Stimulated activated CD4-positive, alpha-beta T cell treated with anti-CD3 and anti-CD28 coated beads, Interleukin-15, amount 100 ng/mL, for 1 hour (primary cell): ENCODE measurements at places on chromosomes 3 and 15.
A peak's percentile ranks its signal among the peaks of the same experiment; 100 is the strongest.

DNA sequence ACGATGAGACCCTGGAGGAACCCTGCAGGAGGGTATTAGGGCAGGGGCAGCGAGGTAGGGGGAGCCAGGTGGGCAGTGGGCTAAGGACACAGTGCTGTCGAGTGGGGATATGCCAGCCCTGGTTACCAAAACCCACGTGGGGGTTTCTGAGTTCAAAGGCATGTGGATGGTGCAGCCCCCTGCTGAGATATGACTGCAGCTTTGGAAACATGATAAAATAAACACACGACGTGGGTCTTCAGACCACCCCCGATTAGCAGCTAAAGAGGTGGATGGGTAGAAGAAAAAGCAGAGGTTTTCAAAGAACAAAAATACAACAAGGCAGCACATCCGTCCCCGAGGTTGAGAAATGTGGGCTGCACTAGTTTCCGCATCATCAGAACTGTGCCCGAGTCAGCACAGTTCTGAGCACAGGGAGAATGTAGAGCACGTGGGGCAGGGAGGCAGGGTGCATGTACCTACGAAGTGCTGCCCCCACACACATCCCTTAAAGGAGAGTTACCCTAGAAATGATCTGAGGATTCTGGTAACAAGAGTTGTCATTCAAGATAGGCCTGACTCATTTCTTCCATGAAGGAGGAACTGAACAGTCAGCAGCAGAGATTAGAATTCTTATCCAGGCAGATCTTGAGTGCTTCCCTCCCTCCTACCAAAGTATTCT lies 121.3 kb downstream of the RPLP1 start:
- DNase-seq: no peak

DNA sequence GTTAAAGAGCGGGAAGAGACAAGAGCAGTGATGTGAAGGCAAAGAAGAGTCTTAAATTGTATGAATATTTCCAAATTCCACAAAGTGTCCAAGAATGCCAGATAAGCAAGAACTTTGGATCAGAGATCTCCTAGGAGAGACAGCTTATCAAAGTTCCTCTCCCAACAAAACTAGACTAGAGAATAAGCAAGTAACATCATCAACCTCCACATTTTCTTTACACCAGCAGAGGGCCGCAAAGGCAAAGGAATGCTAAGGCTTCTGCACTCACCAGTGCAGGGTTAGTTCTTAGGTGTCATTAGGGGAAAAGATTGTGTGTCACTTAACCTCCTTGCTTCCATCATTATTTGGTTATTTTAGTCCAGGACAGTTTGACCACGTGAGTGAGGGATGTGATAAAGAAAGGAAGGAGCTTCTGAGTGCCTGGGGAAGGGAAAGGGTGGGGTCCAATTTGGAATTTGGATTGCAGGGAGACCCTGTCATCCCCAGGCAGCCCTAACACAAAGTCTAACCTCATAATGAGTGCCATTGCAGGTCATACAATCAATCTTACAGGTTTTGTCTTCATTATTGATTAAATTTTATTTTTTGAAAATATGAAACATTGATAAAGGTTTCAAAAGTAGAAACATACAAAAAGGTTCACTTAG lies 7.5 kb upstream of the CMTM6 start:
- peak; percentile 22 for DNase-seq

GRCh38 chr3:169871129-169871886 lies 1.6 kb upstream of the LRRC31 start:
- DNase-seq: no peak

DNA sequence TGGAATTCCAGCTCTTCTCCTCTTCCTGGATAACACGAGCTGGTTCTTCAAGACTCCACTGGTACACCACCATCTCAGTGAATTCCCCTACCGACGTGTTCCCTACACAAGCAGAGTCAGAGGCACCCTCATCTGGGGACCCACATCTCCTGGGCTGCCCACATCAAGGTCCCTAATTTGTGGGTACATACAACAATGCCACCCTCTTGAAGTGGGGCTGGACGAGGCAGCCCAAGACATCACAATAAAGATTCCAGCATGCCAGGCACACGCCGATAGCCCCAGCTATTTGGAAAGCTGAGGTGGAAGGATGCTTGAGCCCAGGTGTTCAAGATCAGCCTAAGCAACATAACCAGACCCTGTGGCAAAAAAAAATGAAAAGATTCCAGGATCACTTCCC lies 221.2 kb upstream of the LINGO1 start:
- DNase-seq: no peak

GRCh38 chr15:90873998-90874605 lies 5.7 kb downstream of the FURIN start:
- no peak for DNase-seq

DNA sequence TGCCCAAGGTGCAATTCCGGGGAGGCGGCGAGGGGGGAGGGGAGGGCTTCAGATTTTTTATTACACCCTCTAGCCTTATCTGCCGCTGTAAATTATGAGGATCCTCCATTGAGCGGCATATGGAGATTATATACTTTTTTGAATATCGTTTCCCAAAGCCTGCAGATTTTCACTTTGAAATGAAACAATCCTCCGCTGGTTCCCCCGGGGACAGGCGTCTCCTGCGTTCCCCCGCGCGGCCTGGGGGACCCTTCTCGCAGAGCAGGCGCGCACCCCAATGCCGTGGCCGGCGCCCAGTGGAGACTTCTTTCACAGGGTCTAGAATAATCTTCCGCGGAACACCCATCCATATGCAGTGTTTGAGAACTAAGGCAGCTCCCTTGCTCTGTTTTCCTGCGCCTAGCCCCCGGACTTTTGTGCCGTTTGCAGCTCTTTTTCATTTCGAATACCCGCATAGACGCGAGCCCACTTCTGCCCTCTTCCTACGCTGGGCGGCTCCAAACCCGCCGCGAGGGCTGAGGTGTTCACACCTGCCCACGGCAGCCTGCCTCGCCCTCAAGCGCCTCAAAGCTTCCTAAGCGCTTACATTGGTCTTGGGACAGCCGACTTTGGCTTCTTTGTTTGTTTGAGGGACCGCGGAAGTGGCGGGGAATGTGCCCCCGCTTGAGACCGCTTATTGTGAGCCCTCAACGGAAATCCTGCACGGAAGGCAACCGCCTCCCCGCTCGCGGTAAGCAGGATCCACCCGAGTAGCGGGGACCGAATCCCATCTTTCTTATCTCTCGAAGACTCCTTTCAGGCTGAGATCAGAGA lies 7.5 kb downstream of the SOX14 start:
- DNase-seq: no peak

- no peak for DNase-seq
Measured at GRCh38 chr15:52008698-52009434, 10.2 kb upstream of the MAPK6 start.

GRCh38 chr3:197746801-197747237 lies 2.9 kb upstream of the FYTTD1 start:
- no peak for DNase-seq

- DNase-seq: no peak
Measured at GRCh38 chr3:69628951-69629350, 110.3 kb upstream of the MITF start.

DNA sequence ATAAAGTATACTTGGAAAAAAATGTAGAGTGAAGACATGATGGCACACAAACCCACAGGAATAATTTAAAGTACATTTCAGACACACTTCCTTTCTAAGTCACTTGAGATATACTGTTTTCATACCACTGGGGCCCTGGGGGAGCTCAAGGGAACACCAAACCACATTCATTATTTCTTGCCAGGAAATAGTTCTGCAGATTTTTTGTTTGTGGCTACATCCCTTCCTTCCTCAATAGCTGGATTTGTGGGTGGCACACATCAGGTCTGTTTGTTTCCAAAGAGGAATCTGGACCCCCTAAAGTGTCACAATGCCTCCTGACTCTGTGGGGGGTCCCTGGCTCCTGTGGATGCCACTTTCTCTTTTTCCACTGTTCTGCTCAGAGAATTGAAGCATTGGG lies 153.5 kb upstream of the COL8A1 start:
- no peak for DNase-seq

DNA sequence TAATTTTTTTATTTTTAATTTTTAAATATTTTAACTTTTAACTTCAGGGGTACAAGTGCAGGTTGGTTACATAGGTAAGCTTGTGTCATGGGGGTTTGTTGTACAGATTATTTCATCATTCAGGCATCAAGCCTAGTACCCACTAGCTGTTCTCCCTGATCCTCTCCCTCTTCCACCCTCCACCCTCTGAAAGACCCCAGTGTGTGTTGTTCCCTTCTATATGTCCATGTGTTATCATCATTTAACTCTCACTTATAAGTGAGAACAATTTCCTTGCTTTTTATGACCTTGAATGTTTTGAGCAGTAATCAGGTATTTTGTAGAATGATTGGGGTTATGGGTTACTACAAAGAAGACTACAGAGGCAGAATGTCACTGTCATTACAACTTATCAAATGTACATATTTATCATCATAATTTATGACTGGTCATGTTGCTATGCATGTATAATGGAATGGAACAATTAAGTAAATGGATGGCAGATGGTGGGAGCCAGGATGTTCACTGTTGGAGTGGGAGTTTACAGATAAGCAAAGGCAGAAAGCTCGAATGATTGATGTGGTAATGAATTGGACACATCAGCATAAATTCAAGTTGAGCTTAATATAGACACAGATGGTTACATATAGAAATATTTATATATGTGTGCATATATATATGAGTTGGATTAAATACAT lies 563.8 kb upstream of the ROBO1 start:
- no peak for DNase-seq

- no peak for DNase-seq
Measured at GRCh38 chr15:48358229-48359152, 27.3 kb downstream of the DUT start.

- no peak for DNase-seq
Measured at GRCh38 chr3:9784965-9785364, 7.3 kb downstream of the TADA3 start.

- DNase-seq: no peak
Measured at GRCh38 chr3:126355777-126356372, 1.3 kb downstream of the KLF15 start.

GRCh38 chr15:64480891-64481290 lies 20.5 kb downstream of the ZNF609 start:
- no peak for DNase-seq

GRCh38 chr15:47890397-47891150 lies 173.3 kb downstream of the SEMA6D start:
- no peak for DNase-seq

DNA sequence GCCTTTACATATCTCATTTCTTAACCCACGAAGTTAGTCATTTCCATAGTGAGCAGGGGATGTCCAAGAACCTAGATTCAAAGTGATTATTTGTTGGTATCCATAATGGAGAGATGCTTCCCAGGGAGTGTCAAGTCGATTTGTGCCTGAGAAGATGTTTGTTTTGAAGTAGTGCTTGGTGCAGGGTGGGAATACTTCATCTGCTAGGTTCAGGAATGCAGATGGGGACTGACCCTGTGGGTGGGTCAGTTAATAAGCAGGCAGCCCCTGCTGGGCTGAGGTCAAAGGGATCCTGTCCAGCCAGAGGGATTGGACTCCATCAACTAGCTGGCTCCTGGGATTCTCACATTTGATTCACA lies 44.1 kb upstream of the VILL start:
- DNase-seq: no peak

GRCh38 chr3:60652829-60653228 lies 598.4 kb downstream of the FHIT start:
- DNase-seq: no peak

DNA sequence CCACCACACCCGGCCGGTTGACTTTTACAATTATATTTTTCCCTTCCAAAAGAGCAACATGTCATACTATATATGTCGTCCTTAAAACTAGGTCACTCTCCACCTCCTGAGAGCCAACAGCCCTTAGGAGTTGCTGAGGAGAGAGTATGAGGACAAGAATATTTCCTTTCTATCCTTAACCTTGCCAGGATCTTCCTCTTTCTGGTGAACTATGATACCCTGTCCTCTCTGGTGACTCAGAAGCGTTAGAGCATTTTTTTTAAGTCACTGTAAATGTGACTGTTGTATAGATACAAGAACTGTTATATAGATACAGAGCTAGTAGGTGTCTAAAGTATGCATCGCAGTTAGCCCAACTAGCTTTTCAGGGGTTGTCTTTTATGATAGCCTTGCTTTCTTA lies 33.7 kb upstream of the MTHFS start:
- no peak for DNase-seq

GRCh38 chr3:123267821-123268220 lies 66.1 kb downstream of the SEC22A start:
- no peak for DNase-seq

- no peak for DNase-seq
Measured at GRCh38 chr3:184175506-184175905, 851 bp downstream of the AP2M1 start.

- DNase-seq: no peak
Measured at GRCh38 chr3:197482001-197482400, 73.8 kb downstream of the BDH1 start.

GRCh38 chr3:155231792-155232191 lies 61.7 kb downstream of the STRIT1 start:
- DNase-seq: no peak

DNA sequence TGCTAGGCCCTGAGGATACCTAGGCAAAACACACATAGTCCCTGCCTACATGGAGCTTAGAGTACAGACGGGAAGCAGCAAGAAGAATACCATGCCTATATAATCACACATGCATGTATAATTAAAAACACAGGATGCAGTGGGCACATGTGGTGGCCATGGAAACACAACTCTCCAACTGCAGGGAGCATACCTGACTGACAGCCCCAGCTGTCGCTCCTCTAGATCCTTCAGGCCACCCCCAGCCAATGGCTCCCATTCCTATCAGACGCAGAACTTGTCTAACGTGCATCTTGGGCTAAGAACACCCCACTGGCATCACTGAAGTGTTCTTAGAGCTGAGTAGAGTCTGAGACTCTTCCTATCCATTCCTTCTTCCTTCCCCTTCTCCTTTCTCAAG lies 125.5 kb upstream of the FRMD4B start:
- DNase-seq: no peak

GRCh38 chr3:45413172-45413765 lies 24.9 kb downstream of the LARS2 start:
- DNase-seq: no peak

GRCh38 chr15:101135532-101136166 lies 116.2 kb downstream of the CHSY1 start:
- no peak for DNase-seq

GRCh38 chr3:186609247-186609868 lies 3.5 kb upstream of the AHSG start:
- no peak for DNase-seq

- no peak for DNase-seq
Measured at GRCh38 chr3:177424521-177424920, 227.2 kb upstream of the TBL1XR1 start.

GRCh38 chr3:146343551-146343950 lies 92.6 kb upstream of the PLSCR4 start:
- no peak for DNase-seq

- no peak for DNase-seq
Measured at GRCh38 chr15:54540721-54541120, 562.5 kb downstream of the UNC13C start.

GRCh38 chr3:138043266-138044029 lies 33.5 kb downstream of the CLDN18 start:
- no peak for DNase-seq

DNA sequence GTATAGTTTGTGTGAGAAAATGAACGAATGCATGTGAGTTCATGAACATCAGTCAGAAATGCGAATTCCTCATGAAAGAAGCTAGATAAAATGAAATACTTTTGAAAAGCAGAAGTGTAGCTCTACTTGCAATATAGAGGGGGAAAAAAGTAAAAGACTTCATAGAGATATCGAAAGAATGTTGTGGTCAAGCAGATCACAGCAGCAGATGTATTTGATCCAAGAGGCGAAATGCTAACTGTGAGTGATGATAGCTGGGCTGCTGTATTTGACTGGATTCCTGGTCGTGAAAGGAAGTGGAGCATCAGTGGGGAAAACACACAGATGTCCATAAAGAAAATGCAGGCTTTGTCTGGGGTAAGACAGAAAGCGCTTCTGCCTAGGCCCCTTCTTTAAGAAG lies 112.4 kb downstream of the ADAMTSL3 start:
- DNase-seq: no peak

- no peak for DNase-seq
Measured at GRCh38 chr3:31862666-31863279, 118.3 kb downstream of the OSBPL10 start.
